Bronchial epithelial cell (primary cell): ENCODE measurements at places on chromosomes 7 and 10. TPM values are rescaled to one million over a fixed set of nuclear protein-coding genes. Genes with fewer than 3 reads are reported as not detected.

DNA sequence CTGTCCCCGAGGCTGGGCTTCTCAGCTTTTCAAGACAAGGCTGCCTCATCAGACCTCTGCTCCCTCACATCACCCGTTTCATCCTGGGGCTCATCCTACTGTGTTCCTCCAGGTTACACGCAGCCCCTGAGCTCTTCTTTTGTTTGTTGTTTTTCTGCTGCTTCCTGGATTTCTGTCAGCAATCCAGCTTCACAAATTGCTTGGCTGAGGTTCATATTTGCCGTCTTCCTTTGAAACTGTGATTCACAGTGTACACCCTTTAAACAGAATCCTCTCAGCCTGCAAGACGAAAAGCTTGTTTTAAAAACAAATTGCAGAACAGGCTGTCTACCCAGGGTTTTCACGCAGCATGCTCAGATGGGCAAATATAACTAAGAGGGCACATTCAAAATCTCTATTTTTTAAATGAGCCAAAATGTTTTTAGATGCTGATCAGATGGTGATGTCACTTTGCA, 39.1 kb upstream of the PARD3 start:
- peak; percentile 65 for DNase-seq

DNA sequence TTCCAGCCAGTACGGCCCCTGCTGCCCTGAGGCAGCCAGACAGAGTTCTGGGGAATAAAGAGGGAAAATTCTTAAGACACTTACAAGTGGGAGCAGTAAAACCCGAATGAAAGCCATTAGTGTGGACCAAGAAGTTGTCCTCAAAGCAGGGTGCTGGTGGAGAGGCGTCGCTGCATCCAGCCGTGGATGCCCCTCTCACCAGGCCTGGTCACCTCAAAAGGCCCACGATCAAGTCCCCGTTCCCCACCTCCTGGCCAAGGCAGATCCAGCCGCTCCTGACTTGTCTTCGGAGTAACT, 656 bp downstream of the VSTM4 start:
- no peak for DNase-seq

DNA sequence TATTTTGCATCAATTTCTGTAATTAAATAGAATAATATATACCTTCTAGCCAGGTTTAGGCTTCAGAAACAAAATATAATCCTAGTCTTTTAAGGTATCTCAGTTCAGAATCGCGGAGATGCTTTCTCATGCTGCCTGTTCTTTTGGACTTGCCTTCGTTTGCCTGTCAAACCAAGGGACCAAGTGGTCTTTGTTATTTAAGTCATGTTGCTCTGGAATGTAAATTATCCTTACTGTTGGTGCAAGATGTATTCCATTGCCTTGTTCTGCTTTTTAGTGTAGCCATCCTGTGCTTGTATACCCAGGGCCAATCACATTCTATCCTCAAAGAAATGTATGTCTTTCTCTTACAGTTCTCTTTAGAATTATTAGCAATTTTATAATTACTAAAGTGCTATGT, 1.1 kb upstream of the GIMAP4 start:
- DNase-seq, result no peak

IDI2 gene
- total RNA-seq, result not detected in 2 replicates
